ENCODE measurements at places on chromosomes 7 and 10. TPM values are rescaled to one million over a fixed set of nuclear protein-coding genes. Genes with fewer than 3 reads are reported as not detected.

The PON1 gene
- 0.20 TPM for total RNA-seq

The UCN3 gene
- not detected for total RNA-seq

DNA sequence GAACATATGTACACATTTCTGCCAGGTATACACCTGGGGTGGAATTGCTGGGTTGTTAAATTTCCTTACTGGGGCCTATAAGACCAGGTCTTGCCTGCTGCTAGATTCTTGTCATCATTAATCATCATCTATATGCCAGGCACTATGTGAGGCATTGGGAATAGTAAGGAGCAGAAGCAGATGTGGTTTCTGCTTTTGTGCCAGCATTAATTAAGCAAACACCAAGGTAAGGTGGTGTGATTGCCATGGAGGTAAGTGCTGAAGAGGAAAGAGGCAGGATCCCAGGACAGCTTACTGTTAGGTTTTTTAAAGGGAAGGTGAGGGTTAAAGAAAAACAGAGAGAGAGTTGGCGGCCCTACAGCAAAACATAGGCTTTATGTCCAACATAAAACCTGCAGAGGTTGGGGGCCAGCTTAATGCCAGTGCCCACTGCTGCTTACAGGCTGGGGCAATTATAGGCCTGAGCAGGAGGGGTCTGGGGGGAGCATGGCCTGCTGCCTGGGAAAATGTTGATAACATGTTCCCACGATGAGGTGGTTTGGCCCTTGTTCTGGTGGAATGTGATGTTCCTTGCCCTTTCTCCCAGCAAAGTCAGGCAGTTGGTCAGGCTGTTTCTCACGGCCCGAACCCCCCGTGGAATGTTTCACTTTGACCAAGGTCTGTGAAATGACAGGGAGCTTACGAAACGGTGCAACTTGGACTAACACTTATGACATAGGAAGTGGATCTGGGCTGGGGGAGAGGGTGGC lies 93.9 kb downstream of the RBM20 start:
- no peak for DNase-seq

- no peak for DNase-seq
These were observed 7.7 kb downstream of the CTBP2 start for GRCh38 chr10:125152450-125153368.

DNA sequence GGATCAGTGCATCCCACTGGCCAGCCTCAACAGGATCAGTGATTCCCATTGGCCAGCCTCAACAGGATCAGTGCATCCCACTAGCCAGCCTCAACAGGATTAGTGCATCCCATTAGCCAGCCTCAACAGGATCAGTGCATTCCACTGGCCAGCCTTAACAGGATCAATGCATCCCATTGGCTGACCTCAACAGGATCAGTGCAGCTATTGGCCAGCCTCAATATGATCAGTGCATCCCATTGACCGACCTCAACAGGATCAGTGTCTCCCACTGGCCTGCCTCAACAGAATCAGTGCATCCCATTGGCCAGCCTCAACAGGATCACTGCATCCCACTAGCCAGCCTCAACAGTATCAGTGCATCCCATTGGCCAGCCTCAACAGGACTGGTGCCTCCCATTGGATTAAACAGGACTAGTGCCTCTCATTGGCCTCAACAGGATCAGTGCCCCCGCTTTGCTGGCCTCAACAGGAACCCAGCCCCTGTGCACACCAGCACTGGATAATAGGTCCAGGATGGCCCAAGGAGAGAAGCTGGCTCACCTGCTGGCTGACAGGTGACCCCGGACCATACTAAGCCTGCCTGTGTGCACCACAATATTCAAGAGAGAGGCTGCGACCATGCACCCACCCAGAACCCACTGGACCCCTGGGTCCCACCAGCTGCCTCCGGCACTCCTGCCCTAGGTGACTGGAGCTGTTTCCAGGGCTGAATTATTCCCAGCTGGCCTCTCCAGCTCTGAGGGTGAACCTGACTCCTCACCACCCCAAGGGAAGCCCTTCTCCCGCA lies 59.9 kb downstream of the PDGFA start:
- no peak for DNase-seq

Measured in HCT116 (cell line).